ENCODE measurements at places on chromosomes 6 and 20. TPM values are rescaled to one million over a fixed set of nuclear protein-coding genes. Genes with fewer than 3 reads are reported as not detected.

The CASS4 gene
- 2.3 TPM for total RNA-seq

The PKHD1 gene
- 0.17 TPM for total RNA-seq

The SNAP91 gene
- 0.24 TPM for total RNA-seq

The TRIM15 gene
- total RNA-seq = not detected

The PPP1R3D gene
- 5.2 TPM for total RNA-seq

The SUPT3H gene
- 12.4 TPM for total RNA-seq

The ROS1 gene
- not detected for total RNA-seq

The BPIFB1 gene
- not detected for total RNA-seq

The CFAP61 gene
- not detected for total RNA-seq

The PTGIS gene
- 1.9 TPM for total RNA-seq

The DEFB132 gene
- not detected for total RNA-seq

The POU5F1 gene
- 6.3 TPM for total RNA-seq

The FKBP5 gene
- 4.6 TPM for total RNA-seq

The KCNB1 gene
- total RNA-seq = 0.48 TPM

The PTK6 gene
- total RNA-seq = 0.18 TPM

The OR2J3 gene
- total RNA-seq = not detected

The MARCKS gene
- total RNA-seq = 261 TPM

The VSX1 gene
- total RNA-seq = not detected

The SCRT2 gene
- not detected for total RNA-seq

The GSTA1 gene
- 0.38 TPM for total RNA-seq

The IFT52 gene
- 27.0 TPM for total RNA-seq

The PMEPA1 gene
- total RNA-seq = 65.1 TPM

The SFT2D1 gene
- 54.3 TPM for total RNA-seq

The LST1 gene
- total RNA-seq = not detected

The PRICKLE4 gene
- 3.1 TPM for total RNA-seq

The PAX1 gene
- total RNA-seq = not detected

The EFCAB8 gene
- 0.41 TPM for total RNA-seq

The SYNJ2 gene
- total RNA-seq = 28.4 TPM

The TRIM10 gene
- not detected for total RNA-seq

The MAPK13 gene
- total RNA-seq = 4.5 TPM

The SMLR1 gene
- total RNA-seq = not detected

The C20orf144 gene
- total RNA-seq = not detected

The SMOC2 gene
- 0.93 TPM for total RNA-seq

The EDN3 gene
- not detected for total RNA-seq

The RIMS4 gene
- 0.53 TPM for total RNA-seq

The UCKL1 gene
- total RNA-seq = 33.4 TPM

The CFB gene
- 1.4 TPM for total RNA-seq

The LSM2 gene
- total RNA-seq = 43.8 TPM

The STMND1 gene
- total RNA-seq = 0.16 TPM

Measured in astrocyte (in vitro differentiated cells and primary cell).